ENCODE measurements at places on chromosomes 5 and 9.

- no peak for DNase-seq
These were observed 59.1 kb upstream of the NIPAL4 start for GRCh38 chr5:157400741-157401495.

- DNase-seq, result no peak
These were observed 1.9 kb upstream of the DAP start for GRCh38 chr5:10762776-10763500.

DNA sequence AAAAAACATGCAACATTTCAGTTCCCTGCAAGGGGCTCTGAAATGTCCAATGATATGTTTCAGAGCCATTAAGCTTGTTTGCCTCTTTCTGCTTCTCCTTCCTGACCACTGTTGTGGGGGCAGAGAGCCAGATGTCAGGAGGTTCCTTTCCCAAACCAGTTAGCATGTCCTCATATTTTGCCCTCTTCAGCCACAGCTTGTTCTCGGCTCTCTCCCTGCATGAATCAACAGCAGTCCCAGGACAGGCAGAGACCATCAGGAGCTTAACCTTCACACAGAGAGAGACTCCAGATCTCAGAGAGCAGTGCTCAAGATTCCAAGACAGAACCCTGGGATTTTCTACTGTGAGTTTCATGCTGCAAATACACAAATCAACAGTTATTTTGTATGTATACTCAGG is 218.5 kb downstream of the COMMD10 start:
- no peak for DNase-seq

- no peak for DNase-seq
These were observed 1173.2 kb downstream of the TAF11L14 start for GRCh38 chr5:18807256-18808149.

- no peak for DNase-seq
These were observed 86.6 kb downstream of the MAMDC2 start for GRCh38 chr9:70130266-70130665.

- no peak for DNase-seq
These were observed 63.8 kb downstream of the C5orf15 start for GRCh38 chr5:133904641-133905040.

DNA sequence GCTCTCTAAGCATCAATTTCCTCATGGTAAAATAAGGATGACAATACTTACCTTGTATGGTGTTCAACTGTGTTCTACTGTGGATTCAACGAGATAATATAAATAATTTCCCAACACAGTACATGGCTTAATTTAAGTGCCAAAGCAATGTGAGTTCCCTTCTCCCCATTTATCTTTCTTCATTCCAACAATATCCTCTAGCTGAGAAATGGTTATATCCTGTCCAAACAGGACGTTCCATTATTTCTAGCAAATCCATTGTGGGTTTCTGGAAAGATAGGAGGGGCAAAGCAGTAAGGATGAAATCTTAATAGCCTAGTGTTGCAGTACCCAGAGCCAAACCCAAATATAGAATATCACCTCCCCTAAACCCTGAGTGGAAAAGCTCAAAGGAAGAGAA is 22.0 kb downstream of the ABCA1 start:
- no peak for DNase-seq

- DNase-seq, result no peak
These were observed 1038.8 kb upstream of the ARRDC3 start for GRCh38 chr5:92421942-92422341.

- DNase-seq, result no peak
These were observed 172.2 kb downstream of the HSD17B3 start for GRCh38 chr9:96129747-96130146.

DNA sequence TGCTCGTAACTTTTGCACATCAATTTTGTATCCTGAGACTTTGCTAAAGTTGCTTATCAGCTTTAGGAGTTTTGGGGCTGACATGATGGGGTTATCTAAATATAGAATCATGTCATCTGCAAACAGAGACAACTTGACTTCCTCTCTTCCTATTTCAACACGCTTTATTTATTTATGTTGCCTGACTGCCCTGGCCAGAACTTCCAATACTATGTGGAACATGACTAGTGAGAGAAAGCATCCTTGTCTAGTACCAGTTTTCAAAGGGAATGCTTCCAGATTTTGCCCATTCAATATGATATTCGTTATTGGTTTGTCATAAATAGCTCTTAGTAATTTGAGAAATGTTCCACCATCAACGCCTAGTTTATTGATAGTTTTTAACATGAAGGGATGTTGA is 65.4 kb upstream of the CDH12 start:
- no peak for DNase-seq

GRCh38 chr9:124664143-124664542 is 107.0 kb downstream of the NR6A1 start:
- no peak for DNase-seq

- DNase-seq, result no peak
These were observed 16.9 kb upstream of the KCNV2 start for GRCh38 chr9:2700398-2700797.

DNA sequence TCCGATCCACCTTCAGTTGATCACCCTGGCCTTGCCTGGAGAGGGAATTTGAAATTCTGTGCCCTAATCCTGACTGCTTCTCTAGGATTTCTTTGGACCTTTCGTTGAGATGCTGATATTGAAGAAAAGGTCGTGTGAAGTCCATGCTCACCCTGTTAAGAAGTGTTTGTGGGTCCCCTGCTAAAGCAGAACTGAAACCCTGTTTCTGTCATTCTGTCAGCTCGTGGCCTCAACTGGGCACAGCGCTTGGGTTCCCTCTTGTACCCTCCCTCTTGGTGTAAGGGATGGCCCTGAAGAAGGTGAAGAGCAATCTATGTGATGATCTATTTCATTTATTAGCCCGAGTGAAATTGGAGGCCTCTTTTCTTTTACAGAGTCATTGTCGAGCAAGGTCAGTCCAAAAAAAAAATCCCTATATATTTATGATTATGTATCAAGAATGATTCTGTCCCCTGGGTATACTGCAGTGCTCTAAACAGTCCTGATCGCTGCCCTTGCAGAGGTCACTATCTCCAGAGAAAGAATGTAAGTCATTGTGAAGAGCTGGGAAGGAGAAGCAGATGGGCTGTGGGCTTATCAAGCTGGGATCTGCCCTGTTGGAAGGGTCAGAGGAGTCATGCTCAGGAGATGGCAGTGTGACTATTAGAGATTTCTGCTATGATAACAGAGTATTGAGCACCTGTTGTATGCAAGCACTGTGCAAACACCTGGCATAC is 56.1 kb downstream of the WWC1 start:
- DNase-seq, result no peak

DNA sequence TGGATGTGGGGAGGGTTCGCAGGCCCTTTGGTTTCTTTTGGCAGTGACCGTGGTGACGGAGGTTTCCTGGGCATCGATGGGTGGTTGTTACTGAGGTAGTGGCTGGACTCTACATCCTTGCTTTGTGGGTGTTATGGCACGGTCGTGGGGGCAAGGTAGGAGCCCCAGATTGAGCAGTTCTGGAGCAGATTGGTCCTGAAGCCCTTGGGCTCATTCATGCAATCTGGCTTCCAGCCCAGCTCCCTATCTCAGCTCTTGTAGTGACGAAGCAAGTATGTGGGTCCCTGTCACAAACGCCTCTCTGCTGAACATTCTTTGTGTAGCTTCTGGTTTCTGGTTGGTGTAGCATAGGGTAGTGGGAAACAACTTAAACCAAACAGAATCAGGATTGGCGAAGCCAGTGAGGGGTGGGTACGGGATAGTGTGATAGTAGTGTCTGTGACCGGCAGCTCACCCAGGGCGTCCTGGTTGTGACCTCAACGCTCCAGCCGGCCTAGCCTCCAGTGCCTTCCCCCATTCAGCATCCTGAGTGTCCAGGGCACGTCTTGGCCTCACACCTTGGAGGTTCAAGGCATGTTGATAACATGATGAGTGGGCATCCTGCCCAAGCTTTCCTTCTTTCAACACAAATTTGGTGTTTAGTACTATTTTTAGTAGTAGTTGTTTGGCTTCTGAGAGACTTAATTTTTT is 2.9 kb downstream of the NDUFS6 start:
- no peak for DNase-seq

DNA sequence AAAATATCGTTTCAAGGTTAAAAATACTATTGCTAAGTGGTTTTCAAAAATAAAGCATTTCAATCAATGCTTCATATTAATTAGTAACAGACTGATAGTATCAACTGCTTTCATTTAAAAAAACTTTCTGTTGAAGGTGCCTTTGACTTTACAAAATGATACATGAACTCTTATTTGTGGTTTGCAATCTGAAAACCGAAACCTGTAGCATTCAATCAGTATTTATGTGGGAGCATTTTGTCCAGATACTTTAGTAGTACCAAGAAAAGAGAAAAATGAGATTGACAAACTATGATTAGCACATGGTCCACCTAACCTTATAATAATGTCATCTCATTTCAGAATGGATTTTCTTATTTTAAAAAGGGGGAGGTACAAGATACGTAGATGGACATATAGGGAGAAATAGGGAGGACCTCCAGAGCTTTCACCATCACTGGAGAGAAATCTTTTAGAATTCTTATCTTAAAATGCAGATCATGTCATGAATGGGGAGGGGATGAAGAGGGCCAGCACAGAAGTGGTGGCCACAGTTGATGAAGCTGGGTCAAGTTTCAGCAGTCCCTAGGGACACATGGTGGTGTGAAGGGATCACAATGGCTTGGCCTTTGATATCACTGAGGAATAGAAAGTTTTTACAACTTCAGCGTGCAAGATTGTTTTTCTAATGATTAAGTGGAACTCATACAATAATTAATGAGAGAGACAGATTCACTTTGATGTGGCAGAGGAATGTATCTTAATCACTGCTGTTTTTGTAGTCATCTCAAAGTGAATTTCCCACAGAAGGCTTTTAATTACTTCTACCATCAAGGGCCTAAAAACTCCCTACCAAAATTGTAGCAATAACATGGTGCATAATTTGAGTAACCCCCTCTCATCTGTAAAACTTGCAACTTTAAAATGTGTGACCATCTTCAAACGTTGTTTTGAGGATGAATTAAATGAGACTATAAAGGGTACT is 322.3 kb upstream of the EDIL3 start:
- DNase-seq, result no peak

Measured in activated CD8-positive, alpha-beta memory T cell treated with anti-CD3 and anti-CD28 coated beads for 4 hours (primary cell).